Heart left ventricle (tissue), 16 donors: ENCODE measurements at places on chromosomes 12 and 14. TPM values are rescaled to one million over a fixed set of nuclear protein-coding genes. Genes with fewer than 3 reads are reported as not detected.

Gene VPS37B
- 28.3 TPM for total RNA-seq

Gene SINHCAF
- 16.1 TPM for total RNA-seq

Gene NPFF
- total RNA-seq, result not detected

Gene CAMKK2
- 14.1 TPM for total RNA-seq

Gene IQSEC3
- total RNA-seq, result 0.50 TPM

Gene HOXC10
- total RNA-seq, result not detected

Gene RAD9B
- total RNA-seq, result 4.5 TPM

Gene DHRS2
- total RNA-seq, result not detected

Gene CLEC9A
- total RNA-seq, result 0.24 TPM

GRCh38 chr14:57567220-57567619, 73.6 kb upstream of the CCDC198 start:
- DNase-seq, result no peak

DNA sequence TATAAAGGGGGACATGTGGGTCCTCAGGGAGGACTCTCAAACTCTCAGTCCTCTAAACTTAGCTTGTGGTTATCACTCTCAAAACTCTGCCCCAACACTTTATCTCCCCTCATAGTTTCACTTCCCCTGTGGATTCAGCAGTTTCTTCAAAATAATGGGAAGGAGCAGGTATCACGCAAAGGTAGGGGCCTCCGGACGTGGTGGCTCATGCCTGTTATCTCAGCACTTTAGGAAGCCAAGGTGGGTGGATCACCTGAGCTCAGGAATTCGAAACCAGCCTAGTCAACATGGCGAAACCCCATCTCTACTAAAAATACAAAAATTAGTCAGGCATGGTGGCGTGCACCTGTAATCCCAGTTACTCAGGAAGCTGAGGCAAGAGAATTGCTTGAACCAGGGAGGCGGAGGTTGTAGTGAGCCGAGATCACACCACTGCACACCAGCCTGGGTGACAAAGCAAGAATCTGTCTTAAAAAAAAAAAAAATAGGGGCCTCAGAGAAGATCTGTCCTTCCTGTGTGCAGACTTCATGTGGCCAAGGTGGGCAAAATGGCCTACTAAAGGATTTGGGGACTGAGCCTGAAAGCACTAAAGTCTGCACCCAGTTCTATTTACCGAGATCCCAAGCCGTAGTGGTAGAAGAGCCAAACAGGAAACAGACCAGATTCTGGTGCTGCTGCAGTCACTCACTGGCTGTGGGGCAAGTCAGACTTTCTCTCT, 6.4 kb downstream of the ITGB7 start:
- DNase-seq, result no peak

DNA sequence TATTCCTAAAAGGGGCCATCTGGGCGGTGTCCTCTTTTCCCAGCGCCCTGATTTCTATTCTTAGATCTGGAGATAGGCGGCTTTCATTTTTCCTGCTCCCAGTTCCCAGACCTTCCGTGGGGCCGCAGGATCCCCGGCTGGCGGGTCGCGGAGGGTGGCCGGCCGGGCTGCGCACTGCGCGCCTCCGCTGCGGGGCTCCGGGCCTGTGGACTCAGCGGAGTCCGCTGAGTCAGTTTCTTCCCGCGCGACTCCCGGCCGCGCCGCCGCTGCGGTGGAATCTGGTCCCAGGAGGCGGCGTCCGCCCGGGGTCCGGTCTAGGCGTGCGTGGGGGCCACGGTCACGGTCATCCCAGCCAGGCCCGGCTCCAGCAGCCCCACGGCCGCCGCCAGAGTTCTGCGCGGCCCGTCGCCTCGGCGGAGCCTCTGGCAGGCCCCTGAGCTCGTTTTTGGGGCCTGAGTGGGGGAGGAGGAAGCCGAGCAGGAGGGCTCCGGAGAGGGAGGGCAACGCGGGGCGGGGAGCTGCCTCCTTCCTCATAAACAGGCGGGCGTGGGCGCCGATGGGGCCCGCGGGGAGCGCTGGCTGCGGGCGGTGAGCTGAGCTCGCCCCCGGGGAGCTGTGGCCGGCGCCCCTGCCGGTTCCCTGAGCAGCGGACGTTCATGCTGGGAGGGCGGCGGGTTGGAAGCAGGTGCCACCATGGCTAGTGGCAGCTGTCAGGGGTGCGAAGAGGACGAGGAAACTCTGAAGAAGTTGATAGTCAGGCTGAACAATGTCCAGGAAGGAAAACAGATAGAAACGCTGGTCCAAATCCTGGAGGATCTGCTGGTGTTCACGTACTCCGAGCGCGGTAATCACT, at the start of gene LRRK2:
Gene LRRK2 (plus strand): TSS at position 559 of the 853 bp plus-strand sequence. CDS start 135 bp downstream, at position 694.
- DNase-seq, result peak; percentile 92

DNA sequence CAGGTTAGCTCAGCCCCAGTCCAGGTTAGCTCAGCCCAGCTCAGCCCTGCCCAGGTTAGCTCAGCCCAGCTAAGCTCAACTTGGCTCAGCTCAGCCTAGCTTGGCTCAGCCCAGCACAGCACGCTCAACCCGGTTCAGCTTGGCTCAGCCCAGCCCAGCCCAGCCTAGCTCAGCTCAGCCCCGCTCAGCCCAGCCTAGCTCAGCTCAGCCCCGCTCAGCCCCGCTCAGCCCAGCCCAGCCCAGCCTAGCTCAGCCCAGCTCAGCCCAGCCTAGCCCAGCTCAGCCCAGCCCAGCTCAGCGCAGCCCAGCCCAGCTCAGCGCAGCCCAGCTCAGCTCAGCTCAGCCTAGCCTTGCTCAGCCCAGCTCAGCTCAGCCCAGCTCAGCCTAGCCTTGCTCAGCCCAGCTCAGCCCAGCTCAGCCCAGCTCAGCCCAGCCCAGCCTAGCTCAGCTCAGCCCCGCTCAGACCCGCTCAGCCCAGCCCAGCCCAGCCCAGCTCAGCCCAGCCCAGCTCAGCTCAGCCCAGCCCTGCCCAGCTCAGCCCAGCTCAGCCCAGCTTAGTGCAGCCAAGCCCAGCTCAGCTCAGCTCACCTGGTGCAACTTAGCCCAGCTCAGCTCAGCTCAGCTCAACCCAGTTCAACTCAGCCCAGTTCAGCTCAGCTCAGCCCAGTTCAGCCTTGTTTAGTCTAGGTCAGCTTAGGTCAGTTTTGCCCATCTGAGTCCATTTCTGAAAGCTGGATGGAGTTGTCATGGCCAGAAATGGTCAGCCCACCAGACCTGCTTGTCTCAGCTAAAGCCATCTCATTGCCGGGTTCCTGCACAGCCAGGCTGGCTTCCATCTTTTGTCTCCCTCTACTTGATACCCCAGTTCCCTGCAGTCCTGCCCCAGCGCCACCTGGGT, 333.6 kb downstream of the TMEM121 start:
- DNase-seq, result peak; percentile 9

DNA sequence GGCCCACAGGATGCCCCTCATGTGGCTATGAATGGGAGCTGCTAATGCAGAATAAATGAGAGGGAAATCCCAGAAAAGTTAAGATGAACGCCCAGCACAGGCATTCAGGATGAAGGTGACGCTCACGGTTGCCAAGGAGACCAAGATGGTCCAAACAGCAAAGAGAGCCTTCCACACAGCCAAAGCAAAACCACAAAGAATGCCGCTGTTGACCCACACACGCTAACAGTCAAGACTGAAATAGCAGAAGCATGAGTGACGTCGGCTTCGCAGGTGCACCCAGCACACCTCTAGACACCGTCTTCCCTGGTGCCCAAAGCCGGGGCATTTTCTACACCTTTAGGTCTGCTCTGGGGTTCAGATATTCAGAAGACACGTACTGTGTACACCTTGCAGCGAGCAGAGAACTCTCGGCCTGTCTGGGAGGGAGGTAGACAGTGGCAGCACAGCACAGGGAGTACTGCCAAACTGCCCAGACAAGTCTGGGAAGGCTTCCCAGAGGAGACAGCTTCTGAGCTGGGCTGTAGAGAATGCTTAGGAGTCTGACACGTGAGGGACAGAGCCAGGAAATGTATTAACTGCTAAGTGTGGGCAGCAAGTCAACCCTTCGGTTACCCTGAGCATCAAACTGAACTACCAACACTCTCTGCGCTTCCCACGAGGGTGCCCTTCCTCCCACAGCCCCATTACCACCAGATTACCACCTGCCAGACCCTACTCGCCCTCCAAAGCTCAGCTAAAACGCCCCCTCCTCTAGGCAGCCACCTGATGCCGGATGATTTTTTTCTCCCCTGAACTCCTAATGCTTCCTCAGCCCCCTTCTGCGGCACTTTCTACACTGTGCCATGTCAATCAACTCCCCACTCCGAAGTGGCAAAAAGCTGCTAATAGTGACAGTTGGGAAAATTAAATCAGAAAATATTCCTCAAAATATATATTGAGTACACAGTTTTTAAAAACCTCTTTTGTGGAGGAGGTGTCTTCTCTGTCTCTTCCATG, 50.1 kb downstream of the CCDC88C start:
- DNase-seq, result no peak

GRCh38 chr12:94676031-94676641, 25.8 kb upstream of the TMCC3 start:
- peak; percentile 22 for DNase-seq

- DNase-seq, result no peak
Observed at GRCh38 chr12:117158911-117159553, 31.2 kb downstream of the FBXO21 start.

GRCh38 chr12:105214670-105215375, 21.2 kb downstream of the APPL2 start:
- DNase-seq, result no peak

DNA sequence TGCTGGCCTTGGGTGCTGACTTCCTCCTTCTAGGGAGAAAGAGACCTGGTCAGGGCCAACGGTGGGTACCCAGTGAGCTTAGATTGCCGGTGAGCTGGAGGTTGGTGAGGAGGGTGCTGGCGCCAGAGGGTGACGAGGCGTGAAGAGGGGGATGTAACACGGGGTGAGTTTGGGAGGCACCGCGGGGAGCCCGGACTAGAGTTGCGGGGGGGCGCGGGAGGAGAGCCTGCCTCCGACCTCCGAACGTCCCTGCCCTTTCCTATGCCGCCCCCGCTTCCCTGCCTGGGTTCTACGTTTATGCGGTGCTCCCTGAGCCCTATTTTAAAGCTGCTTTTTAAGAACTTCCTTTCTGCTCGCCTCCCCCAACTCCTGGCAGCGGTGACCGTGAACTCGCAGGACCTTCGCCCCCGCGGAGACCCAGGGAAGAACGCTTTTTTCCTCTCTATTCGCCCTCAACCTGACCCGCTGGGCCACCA, 18.6 kb downstream of the OR6S1 start:
- DNase-seq, result no peak

GRCh38 chr12:52256584-52256935, 17.9 kb upstream of the KRT86 start:
- DNase-seq, result no peak

DNA sequence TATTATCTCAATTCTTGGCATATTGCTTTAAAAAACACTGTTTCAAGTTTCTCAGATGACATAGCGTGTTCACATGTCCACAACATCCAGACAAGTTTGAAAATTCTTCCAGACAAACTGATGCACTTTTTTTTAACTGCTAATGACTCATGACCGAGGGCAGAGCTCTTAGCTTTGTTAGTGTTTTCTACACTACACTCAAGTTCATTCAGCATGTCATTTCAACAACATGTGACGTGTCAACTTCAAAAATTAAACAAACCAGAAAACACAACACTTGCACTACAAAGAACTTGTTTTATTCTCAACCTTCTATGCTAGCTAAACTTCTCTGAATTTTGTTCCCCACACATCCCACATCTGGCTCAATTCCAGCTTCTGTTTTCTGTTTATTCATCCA, 1186.3 kb upstream of the FLRT2 start:
- no peak for DNase-seq

GRCh38 chr12:92543359-92543758, 159.4 kb upstream of the PLEKHG7 start:
- no peak for DNase-seq

- no peak for DNase-seq
Observed at GRCh38 chr14:44149597-44149996, 357.5 kb downstream of the FSCB start.

- no peak for DNase-seq
Observed at GRCh38 chr12:131833896-131834641, 5.9 kb downstream of the MMP17 start.

- no peak for DNase-seq
Observed at GRCh38 chr14:100140452-100141078, 18.9 kb downstream of the DEGS2 start.

DNA sequence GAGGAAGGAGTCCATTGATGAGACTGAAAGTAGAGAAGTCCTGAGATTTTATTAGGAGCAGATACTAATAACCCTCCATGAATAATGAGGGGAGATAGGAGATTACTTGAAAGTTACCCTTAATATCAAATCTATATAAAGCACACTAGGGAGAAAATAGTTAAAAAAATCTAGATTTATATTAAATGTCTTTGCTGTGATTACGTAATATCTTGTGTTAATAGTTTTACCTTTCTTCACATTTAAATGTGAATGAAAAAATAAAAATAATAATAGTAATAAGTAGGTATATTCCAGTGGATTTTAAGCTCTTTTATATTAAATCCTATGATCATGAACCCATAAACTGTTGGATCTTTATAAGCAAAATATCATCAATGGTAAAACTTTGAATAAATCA, 267.3 kb upstream of the SYT10 start:
- DNase-seq, result no peak

GRCh38 chr14:35245051-35245450, 47.1 kb upstream of the PSMA6 start:
- no peak for DNase-seq

- DNase-seq, result no peak
Observed at GRCh38 chr14:103684471-103684870, 30.8 kb downstream of the XRCC3 start.

DNA sequence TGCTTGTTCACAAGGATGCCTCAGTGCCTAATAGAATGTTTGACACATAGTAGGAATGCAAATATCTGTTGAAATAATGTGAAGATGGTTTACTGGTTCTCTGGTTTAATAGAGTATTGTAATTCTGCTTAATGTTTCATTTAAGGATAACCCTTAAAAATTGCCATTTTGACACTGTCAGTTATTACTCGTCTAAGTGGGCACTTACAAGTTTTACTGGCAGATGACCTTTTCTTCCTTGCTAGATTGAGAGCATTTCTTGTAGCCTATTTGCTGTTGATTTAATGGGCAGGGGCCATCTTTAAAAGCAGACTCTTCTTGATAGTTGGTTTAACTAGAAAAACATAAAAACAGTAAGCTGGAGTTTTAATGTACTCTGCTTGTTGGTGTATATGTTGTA, 1.9 kb downstream of the TMEM263 start:
- DNase-seq, result no peak

DNA sequence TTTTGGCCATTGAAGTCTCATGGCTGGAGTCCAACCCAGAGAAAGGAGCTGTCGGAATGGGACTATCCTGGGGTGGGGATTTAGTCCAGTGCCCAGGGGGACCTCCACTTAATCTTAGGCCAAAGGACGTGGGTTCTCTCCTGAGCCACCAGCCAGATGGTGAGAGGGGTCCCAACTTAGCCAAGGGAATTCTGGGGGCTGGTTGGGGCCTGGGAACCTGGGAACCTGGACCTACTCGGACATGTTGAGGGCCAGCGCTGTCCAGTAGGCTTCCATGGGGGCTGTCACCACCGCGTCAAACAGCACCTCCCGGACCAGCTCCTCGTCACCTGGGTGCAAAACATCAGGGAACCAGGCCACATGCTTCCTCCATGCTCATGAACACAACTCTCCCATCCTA, 33.4 kb downstream of the LRTM2 start:
- no peak for DNase-seq

DNA sequence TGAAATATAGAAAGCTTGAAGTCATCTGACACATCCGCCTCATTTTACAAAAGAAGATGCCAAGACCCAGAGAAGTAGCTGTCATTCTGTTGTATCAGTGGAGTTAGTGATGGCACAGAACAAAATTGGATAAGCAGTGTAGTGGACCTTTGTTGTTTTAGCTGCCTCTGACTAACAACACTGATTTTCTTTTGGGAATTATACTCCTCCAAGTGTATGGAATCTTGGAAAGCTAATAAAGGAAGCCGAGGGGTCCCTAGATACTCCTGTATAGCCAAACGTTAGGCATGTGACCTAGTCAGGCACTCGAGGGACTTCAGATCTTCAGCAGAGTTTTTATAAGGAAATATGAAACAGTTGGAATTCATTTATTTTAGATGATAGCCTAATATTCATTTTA, 94.5 kb downstream of the OTOGL start:
- DNase-seq, result peak; percentile 12
